ENCODE measurements at places on chromosomes 13 and 19.

- DNase-seq = no peak
Observed at GRCh38 chr19:49642492-49643035, 555 bp downstream of the SCAF1 start.

- no peak for DNase-seq
Observed at GRCh38 chr19:16143399-16144215, at the start of gene HSH2D. Gene HSH2D, plus strand, starts transcription at chr19:16143685. Its CDS starts 5,066 bp downstream, at chr19:16148751.

- no peak for DNase-seq
Observed at GRCh38 chr13:40469581-40470310, 196.7 kb downstream of the FOXO1 start.

DNA sequence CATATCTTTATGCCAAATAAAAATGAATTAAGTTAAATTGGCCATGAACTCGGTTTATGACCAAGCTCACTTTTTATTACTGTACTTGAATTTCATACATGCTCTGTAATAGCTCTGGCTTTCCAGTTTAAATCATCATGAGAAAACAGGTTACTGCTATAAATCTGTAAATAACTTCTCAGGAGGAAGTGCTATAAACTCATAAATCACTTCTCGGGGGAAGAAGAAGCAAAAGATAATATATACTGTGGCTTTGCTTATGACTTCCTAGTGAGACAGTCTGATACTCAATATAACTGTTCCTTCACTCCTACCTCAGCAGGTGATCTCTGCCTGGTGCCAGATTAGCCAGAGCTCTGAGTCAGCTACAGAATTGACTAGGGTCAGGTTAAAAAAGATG lies 12.5 kb downstream of the SUPT20H start:
- DNase-seq = no peak

GRCh38 chr19:35162471-35163326 lies 8.2 kb downstream of the FXYD5 start:
- DNase-seq = peak; percentile 72

GRCh38 chr19:56252699-56253422 lies 19.7 kb upstream of the EDDM13 start:
- peak; percentile 92 for DNase-seq

DNA sequence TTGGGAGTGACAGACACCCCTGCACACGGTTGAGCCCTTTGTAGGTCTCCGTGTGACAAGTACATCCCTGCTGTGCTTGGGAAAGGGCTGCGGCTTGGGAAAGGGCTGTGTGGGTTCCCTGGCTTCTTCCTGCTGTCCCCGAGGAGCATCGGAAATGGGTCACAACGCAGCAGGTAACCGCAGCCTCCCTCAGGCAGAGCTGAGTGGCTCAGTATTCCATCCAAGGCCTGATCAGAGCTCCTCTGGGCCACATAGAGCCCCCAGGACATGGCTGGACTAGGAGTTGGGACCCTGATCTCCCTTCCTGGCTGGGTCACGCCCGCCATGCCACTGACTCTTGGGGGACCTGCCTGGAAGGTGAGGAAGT lies 16.3 kb downstream of the TECR start:
- DNase-seq = no peak

DNA sequence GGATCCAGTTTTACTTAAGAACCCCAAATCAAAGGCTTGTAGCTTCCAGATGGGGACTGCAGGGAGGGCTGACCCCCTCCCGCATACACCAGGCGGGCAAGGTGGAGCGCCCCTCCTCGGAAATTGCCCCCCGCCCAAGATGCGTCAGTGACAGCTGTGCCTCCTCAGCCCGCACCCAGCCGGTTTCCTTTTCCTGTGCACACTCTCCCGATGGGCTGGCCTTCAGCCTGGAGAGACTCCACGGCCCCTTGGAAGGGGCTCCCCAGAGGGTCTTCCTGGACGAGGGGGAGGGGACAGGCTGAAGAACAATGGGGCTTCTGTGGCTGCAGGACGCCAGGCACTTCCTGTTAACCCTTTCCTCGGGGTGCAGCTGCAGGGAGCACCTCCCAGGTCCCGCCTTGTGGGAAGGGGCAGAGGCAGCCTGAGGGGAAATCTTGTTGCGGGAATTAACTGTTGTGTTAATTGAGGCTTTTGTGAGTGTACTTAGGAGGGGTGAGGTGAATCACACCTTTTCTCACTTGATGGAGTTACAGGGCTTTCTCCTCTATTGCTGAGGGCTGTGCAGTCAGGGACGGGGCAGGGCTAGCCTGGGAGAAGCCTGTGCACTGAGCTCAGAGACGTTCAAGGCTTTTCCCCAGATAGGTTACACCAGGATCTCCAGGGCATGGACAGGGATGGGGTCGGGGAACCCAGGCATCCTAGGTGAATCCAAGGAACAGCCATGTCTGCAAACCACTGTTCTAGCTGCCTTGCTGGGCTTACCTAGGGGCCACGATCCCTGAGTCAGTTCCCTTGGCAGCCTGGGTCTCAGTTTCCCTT lies 14.3 kb downstream of the IER2 start:
- no peak for DNase-seq

GRCh38 chr19:11257846-11258380 lies 4.4 kb downstream of the DOCK6 start:
- DNase-seq = no peak

- DNase-seq = peak; percentile 78
Observed at GRCh38 chr13:45393941-45394570, 24.1 kb downstream of the SLC25A30 start.

DNA sequence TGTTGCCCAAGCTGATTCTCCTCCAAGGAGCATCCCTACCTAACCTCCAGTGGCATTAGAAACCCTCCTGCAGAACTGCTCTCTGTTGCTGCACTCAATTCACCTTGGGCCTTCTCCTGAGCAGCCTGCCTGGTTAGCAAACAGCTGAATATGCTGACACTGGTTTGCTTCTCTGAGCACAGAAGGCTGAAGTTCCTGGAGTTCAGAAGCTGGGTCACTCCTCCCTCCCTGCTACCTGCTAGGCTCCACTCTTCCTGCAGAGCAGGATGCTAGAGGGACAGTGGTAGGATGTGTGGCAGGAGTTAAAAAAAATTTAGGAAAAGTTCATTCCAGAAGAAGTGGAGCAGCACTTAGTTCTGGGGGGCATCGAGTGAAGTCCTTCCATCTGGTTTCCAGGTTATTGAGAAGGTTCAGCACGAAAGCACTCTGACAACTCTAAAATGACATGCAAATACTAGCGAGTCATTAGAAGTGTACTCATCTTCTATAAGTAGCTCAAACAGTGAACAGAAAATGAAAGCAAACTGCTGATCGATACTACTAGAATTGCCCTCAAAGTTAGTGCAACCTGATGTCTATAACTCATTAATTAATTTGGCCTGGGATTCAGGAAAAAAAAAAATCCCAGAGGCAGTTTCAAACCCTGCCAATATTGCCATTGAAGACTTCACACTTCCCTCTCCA lies 293.7 kb downstream of the POU4F1 start:
- DNase-seq = no peak

DNA sequence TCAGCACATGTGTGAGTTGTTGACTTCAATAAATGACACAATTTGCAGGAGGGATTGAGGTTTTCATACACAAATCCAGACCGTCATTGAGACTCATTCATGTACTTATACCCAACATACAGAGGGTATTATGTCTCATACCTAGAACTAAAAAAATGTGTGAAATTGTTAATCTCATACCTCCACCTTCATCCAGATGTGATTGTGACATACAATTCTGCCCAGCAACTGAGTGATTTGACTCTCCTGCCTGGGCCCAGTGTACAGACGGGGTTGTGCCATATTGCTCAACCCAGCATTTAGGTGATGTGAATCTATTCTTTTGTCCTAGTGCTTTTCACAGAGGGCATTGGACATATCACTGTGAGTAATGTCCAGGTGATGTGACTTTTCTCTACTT lies 12.6 kb upstream of the ZNF681 start:
- no peak for DNase-seq

GRCh38 chr13:41213316-41213715 lies 18.9 kb upstream of the KBTBD7 start:
- DNase-seq = no peak

DNA sequence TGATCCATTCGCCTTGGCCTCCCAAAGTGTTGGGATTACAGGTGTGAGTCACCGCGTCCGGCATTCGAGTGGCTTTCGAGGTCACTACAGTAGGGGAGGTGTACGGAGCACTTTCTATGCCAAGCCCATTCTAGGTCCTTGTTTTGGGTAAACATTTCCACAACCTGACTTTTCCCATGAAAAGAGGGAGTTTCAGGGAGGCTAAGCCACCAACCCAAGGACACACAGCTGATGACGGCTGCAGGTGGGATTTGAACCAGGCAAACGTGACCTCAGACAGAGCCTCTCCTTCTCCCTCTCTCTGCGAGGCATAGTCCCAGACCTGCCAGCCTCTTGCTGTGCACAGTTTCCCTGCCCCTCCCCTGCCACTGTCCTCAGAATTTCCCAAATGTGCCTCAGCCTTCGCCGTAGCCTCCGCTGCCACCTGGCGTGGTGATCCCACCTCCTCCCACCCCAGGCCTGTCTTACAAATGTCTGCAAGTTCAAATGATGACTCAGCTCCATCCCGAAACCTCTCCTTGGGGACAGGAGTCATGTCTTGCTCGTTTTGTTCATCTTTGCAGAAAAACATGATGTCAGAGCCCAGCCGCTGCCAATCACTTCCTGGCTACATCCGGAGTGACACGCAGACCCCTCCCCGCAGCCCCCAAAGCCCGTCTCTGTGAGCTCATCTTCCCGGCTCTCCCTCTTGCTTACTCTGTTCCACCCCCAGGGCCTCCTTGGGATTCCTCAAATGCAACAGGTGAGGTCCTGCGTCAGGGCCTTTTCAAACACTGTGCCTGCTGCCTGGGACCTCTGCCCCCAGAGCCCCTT lies 6.6 kb upstream of the GADD45B start:
- DNase-seq = peak; percentile 61

GRCh38 chr13:111517641-111518010 lies 197.2 kb downstream of the TEX29 start:
- DNase-seq = no peak

GRCh38 chr13:113861433-113862030 lies 2.3 kb downstream of the GAS6 start:
- no peak for DNase-seq

- peak; percentile 83 for DNase-seq
Observed at GRCh38 chr19:45630463-45630862, 8.7 kb downstream of the EML2 start.

DNA sequence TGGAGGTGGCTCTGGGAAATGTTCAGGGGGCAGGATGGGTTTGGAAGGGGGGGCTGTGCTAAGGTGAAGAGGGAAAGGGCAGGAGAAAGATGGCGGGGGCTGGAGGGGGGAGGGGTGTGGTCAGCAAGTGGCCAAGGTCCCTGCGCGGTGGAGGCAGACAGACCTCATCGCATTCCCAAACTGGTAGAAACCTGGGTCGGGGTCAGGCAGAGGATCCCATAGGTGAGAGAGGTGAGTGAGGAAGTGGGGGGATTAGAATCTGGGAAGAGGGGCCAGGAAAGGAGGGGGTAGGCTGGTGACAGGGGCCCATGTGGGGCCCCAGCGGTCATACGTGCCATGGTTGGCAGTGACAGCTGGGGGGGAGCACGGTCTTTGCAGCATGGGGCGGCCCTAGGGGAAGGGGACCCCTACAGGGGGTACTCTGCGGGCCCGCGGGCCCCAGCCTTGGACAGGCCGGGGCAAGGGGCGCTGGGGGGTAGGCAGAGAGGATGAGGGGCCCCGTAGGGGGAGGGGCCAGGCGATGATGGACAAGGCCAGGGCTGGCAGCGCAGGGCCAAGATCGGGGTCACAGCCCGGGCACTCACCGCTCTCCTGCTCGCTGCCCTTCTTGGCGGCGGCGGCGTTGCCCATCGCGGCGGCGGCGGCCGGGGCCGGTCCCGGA lies 514 bp downstream of the PRKACA start:
- DNase-seq = no peak

DNA sequence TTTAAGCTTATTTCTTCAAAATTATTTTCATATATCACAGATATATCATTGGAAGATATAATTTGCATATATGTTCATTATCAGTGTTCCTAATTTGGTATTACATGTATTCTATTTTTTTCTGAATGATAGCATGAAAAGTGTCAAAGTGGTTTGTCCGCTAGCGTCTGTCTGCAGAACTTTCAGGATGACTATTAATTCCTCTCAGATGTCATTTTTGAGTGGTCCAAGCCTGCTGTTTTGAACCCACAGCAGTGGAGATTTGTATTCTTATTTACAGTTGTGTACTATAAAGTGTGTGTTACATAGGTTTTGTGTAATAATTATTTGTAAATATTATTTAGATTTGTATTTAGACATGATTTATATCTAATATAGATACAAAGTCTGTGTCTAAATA lies 8.5 kb downstream of the UTP14C start:
- no peak for DNase-seq

DNA sequence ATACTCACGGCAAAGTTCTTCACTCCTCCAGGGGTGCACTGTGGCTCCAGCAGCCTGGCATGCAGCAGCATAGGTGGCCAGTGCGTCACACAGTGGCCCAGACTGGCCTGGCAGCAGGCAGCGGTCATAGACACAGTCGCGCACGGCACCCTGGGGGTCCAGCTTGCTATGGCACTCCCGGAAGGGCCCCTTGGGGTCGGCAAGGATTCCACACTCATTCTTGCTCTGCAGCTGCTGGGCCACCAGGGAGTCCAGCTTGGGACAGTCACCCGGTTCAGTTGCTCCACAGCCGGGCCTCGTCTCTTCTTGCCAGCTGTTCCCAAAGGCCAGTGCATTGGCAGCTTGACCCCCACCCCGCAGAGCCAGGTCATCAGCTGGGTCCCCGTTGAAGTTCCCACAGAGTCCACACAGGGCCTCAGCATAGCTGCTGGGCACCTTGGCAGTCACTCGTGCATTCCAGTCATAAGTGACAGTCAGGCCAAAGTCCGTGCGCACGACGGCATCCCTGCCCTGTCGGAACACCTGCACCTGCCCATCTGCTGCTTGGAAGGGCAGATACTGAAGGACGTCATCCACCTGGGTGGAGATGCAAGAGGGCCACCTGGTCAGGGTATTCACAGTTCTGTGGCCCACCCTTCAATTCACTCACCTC lies 20.6 kb downstream of the FCGBP start:
- DNase-seq = no peak

GRCh38 chr13:98581381-98581780 lies 4.5 kb upstream of the STK24 start:
- DNase-seq = no peak

- no peak for DNase-seq
Observed at GRCh38 chr13:39341251-39341650, 261.7 kb downstream of the LHFPL6 start.

- DNase-seq = no peak
Observed at GRCh38 chr19:51861870-51862622, 25.7 kb downstream of the ZNF577 start.

DNA sequence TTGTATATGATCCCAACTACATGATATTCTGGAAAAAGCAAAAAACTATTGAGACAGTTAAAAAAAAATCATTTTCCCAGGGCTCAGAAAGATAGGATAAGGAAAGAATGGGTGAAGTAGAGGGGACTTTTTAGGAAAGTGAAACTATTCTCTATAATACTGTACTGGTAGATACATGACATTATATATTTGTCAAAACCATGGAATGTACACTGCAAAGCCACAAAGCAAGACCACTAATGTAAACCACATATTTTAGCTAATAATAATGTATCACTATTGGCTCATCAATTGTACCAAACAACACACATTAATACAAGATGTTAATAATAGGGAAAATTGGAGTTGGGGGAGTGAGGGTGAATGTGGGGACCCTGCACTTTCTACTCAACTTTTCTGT lies 182.6 kb downstream of the EFNB2 start:
- peak; percentile 45 for DNase-seq

GRCh38 chr19:34145741-34146202 lies 26.5 kb upstream of the LSM14A start:
- peak; percentile 73 for DNase-seq

- peak; percentile 51 for DNase-seq
Observed at GRCh38 chr19:52946322-52947310, 16.1 kb downstream of the ZNF816 start.
